ENCODE measurements at places on chromosomes 6 and 20.

DNA sequence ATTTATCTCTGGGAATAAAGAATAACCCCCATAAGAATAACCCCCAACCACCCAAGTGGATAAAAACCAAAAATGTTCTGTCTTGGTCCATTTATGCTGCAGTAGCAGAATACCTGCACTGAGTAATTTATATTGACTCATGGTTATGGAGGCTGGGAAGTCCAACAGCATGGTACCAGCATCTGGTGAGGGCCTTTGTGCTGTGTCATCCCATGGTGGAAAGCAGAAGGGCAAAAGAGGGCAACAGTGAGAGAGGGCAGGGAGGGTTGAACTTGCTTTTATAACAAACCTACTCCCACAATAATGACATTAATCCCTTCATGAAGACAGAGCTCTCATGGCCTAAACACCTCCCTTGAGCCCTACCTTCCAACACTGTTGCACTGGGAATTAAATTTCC, 133.7 kb downstream of the ERMARD start:
- DNase-seq, result no peak

- no peak for DNase-seq
Observed at GRCh38 chr20:37927410-37928095, 24.6 kb downstream of the VSTM2L start.

GRCh38 chr20:47118206-47118605, 223.6 kb downstream of the EYA2 start:
- no peak for DNase-seq

DNA sequence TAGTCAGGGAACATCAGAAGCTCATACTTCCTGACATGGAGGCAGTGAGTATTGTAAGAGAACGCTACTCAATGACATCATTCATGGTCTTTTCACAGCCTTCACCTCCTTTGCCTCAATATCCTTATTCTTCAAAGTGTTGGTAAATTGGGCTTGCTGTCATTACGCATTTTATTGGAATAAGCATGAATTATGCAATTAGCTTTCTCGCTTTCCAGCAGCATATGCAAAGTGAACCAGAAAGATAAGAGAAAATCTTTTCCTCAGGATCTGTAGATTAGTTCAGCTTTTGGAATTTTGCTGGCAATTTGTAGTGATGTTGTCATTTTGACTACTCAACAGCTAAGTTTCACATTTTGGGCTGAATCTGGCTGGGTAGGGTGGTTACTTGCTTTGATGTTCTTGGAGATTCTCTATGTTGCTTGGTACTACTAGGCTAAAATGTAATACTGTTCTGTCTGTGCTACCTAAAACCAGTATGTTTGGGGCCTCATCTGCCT, 1012.1 kb downstream of the KIF16B start:
- DNase-seq, result no peak

- no peak for DNase-seq
Observed at GRCh38 chr6:149200282-149200945, 117.1 kb upstream of the TAB2 start.

DNA sequence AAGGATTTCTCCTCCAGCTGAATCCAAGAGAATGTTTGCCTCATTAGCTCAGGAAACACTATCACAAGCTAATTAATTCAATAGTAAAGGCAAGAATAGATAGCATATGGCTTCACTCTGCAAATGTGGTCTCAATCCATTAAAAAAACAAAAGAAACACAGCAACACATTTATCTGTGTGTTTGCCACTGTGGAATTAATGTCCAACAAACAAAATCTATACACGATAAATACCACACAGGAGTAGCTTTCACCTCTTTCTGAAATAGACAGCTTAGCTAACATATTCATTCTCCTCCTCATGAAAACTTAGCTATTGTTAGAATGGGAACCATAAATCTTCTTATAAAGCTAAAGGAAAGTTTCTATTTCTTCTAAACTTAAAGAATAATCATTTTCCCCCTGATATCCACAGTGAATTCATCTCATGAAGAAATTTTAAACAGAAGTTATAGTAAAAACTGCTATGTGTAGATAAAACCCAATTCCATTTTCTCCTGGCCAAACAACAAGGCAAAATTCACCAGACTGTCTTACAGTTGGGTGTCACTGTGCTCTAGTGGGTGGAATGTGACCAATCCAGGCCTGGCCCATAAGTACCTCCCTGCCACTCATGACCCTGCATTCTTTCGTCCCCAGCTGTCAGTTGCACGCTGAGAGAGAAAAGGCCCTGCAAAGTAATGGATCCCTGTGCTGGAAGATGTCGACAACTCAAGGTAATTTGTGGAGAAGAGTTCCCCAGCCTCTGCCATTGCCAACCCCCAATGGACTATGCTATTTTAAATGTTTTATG, 92.9 kb upstream of the NRSN1 start:
- DNase-seq, result no peak

DNA sequence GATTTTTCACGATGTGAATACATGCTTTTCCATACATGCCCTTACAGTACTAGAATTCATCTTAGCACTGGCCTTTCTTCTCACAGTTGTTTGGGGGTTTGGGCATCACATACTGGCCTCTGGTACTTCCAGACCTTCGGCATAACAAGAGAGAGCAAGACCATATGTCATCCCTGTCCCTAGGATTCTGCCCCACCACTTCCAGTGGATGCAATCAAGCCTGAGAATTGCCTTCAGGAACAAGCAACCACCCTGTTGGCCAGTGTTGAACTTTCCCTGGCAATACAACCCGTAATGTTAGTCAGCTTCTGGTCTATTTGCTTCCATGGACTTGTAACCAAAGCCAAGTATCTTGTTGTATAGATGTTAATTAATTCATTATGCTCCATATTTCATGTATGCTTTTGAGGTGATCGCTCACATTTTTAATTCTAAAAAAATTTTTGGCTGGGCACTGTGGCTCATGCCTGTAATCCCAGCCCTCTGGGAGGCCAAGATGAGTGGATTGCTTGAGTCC, 15.4 kb upstream of the SLPI start:
- DNase-seq, result no peak

- no peak for DNase-seq
Observed at GRCh38 chr6:1620504-1621069, 10.9 kb downstream of the FOXC1 start.

DNA sequence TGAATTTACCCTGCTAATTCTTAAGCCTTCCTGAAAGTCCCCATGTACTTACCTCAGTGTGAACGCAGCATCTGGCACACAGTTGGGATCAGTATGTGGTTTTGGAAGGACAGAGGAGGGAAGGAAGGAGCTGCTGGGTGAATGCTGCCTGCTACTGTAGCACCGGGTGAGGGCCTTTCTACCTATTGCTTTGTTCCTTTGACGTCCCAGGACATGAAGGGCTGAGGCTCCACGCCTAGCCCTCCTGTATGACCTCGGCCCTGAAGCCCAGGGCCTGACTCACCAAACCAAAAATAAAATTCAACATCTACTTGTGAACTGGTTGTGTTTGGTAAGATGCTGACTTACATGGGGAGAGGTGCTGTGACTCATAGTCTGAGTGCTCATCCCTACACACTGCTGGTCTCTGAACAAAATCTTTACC, 51.1 kb downstream of the ARID1B start:
- DNase-seq, result peak; percentile 69

- DNase-seq, result no peak
Observed at GRCh38 chr20:59721386-59721785, 117.0 kb downstream of the PHACTR3 start.

- DNase-seq, result no peak
Observed at GRCh38 chr6:28347119-28347518, 2.6 kb upstream of the ZKSCAN3 start.

DNA sequence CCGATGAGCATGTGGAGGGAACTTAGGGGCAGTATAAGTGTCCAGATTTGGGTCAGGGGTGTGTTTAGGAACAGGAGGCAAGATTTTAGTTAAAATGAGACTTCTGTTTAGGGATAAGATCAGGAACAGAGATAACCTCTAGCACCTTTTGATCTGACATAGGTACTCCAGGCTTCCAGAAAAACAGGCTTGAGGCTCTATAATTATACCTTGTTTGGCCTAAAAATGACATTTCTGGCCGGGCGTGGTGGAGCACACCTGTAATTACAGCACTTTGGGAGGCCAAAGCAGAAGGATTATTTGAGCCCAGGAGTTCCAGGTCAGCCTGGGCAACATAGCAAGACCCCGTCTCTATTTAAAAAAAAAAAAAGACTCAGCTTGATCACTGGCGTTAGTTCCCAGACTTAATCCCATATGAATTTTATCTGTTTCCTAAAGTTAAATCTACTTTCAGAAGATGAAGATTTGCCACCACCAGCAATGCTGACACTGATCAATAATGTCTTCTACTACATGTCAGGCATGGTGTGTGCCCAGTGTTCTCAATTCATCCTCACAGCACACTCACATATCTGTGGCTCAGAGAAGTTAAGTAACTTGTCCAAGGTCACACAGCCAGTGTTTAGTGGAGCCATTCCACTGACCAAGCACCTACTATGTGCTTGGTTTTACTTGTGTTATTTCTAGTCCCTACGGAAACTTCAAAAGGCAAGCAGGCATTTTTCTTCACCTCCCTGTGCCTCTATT, 6.0 kb upstream of the TULP1 start:
- no peak for DNase-seq

DNA sequence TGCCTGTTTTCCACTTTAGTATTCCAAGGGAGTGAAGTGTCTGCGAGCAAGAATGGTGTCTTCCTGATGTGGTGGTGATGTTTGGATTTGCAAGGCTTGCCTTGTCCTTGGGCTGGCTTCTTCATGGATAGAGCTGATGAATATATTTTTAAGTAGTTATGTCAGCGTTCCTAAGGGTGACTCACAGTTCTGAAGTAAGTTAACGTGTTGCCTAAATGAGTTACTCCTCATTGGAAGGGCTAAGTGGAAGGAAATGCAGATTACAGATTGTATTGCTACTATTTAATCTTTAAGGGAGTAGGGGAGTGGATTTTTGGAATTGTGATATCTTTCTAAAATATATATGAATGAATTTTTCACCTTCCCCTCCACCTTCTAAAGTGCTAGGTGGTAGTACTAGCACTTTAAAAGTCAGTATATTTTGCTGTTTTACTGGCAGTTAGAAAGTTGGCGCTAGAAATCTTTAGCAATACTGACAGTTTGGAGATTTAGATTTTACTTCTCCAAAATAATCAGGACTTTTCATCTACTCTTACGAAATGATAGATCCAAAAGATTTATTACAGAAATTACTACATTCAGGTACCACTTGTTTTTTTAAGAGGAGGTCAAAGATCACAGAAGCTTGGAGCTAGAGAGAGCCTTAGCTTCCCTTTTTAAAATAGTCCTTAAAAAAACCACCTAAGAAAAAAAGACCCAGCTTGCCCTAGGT, 197.4 kb downstream of the JARID2 start:
- DNase-seq, result peak; percentile 77

GRCh38 chr6:16482702-16483314, 244.4 kb downstream of the GMPR start:
- no peak for DNase-seq

DNA sequence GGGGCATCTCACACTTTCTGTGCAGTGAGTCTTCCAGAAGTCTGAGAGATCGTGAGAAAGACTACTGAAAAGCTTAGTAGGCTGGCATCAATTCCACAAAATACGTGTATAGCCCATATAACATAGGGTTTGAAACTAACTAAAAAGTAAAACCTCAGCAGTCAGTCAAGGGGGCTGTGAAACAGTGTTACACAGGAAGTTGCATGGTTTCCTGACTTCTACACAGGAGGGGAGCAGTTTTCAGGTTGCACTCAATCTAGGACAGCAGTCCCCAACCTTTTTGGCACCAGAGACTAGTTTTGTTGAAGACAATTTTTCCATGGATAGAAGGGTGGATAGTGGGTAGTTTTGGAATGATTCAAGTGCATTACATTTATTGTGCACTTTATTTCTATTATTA, 4.7 kb upstream of the LY86 start:
- no peak for DNase-seq

- DNase-seq, result no peak
Observed at GRCh38 chr6:169171016-169171415, 82.6 kb downstream of the THBS2 start.

- no peak for DNase-seq
Observed at GRCh38 chr6:119821380-119821779, 471.8 kb upstream of the MAN1A1 start.

DNA sequence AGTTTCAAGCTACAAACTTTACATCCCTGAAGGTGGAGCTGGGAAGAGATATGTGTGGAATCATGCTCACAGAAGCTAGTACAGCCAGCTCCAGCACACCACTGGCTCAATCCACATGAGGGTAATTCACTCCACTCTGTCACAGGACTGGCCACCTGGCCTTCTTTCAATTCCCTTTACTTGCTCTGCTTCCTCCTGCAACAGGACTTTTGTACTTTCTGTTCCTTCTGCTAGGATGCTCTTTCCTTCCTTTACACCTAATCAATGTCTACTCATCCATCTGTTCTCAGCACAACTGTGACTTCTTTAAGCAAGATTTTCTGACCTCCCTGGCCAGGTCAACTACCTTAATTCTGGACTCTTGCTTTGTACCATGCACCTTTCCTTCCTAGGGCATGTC, 39.4 kb upstream of the MYB start:
- DNase-seq, result no peak

- no peak for DNase-seq
Observed at GRCh38 chr20:21077809-21078345, 28.3 kb downstream of the LINC00237 start.

DNA sequence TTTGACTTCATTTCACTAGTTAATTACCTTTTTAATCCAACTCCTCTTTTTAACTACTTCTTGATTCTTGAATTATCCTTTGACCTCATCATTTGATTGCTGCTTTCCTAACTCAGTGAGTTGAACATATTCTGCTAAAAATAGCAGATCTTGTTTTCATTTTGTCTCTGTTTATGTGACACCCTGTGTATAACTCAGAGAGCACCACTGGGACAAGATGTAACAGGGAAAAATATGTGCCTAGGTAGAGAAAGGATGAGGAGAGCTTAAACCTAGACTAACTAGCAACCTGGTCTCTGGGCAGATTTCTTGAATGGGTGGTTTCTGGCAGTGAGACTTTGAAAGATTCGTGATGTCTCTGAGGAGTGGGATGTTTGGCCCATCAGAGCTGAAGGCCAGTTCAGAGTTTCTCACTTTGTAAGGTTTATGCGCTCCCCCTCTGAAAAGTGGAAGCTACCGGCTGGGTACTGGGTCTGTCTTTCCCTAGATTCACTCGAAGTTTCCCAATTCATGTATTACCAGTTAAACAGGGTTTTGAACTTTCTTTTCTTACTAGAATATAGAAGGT, 61.8 kb downstream of the TPD52L1 start:
- DNase-seq, result no peak

DNA sequence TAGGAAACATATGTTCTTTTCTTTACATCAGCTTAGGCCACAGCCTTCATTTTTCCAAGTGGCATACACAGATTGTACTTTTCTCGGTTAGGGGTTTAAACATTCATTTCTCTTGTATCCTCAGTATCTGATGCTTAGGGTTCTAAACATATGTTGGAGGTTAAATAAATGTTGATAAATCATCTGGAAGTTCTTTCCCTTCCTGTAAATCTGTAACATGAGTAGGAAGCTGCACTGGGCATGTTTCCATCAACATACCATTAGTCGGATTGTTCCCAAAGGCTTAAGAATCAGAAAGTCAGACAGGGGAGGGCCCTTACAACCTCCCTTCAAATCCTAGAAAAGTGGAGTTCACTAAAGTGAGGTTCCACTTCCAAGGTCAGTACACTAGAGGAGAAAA, 54.8 kb upstream of the BCLAF1 start:
- no peak for DNase-seq

GRCh38 chr6:9825526-9825925, 589.3 kb downstream of the TFAP2A start:
- no peak for DNase-seq

- no peak for DNase-seq
Observed at GRCh38 chr6:79862126-79862525, 85.2 kb downstream of the ELOVL4 start.

GRCh38 chr6:156185113-156185512, 592.1 kb upstream of the ARID1B start:
- no peak for DNase-seq

- no peak for DNase-seq
Observed at GRCh38 chr6:37399131-37399530, 33.9 kb upstream of the CMTR1 start.
